SHP77 treated with DMSO at 0.1 percent for 48 hours (cell line): ENCODE measurements at places on chromosomes 7 and 10.

DNA sequence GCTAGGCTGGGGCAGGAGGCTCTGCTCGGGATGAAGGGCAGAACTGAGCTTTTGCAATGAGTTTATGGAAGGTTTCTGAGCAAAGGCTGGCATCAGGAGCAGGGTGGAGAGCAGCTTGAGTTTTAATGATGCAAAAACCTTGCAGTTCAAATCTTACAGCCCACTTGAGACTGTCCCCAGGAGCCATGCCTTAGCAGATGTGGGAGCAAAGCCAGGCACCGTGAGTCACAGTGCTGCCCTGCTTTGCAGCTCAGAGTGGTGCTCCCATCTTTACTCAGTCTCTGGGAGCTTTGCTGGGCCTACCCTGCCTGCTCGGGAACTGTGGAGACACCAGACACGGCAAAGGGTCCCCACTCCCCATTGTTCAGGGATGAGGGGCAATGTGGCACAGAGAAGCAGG is 122.4 kb upstream of the NPS start:
- DNase-seq = no peak

- no peak for DNase-seq
Observed at GRCh38 chr10:34119456-34119855, 695.6 kb downstream of the PARD3 start.

DNA sequence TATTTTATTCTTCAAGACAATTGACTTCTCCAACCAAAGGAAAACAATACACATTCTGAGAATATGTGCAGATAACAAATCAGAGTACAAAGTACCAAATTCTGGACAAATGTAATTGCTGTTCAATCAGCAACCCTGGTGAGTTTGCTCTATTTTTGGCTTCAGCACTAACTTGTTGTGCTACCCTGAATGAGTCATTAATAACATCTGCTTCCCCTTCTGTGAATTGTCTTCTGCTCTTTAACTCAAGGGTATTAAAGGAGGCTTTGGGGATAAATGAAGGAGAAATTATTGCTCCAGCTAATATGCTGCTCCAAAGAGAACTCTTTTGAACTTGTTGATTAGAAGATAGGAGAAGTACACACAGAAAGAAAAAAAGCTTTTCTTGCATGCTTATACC is 459.3 kb downstream of the HTR7 start:
- DNase-seq = no peak

DNA sequence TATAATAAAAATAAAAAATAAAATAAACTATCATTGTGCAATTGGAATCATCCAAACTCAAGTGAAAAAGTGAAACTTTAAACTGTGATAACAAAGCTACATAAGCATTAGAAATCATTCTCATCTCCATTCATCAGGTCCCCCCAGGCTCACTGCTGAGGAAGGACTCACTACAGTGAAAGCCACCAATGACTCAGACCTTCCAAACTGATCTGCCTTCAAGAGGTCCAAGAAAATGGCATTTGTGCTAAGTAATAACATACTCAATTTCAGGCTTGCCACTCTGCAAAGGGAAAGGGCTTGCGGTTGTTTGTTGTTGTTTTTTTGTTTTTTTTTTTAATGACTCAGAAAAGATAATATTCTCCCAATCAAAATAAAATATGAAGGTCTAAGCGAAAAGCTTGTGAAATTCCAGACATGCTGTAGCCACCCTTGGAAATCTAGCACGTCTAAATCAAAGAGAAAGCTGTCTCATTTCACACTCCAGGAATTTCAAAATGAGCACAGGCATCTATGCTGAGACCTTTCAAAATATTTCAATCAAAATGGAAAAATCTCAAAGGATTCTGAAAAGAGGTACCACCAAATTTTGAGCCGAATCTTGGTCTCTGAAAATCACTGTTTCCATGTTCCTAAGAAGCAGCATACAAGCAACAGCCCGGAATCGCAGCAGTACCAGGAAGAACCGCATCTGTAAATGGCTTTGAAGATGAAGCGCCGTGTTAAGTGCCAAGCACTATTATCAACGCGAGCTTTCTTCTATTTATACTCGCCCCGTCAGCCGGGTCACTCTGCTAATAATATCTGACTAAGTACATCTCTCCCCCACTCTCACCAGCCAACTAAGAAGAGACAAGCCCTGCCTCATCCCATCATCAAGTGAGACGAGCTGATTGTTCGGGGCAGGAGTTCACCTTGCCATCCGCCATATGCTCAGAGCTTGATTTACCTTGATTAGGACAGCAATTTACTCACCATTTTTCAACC is 13.5 kb downstream of the SFMBT2 start:
- DNase-seq = no peak

GRCh38 chr7:1768832-1769231 is 98.8 kb downstream of the ELFN1 start:
- no peak for DNase-seq

DNA sequence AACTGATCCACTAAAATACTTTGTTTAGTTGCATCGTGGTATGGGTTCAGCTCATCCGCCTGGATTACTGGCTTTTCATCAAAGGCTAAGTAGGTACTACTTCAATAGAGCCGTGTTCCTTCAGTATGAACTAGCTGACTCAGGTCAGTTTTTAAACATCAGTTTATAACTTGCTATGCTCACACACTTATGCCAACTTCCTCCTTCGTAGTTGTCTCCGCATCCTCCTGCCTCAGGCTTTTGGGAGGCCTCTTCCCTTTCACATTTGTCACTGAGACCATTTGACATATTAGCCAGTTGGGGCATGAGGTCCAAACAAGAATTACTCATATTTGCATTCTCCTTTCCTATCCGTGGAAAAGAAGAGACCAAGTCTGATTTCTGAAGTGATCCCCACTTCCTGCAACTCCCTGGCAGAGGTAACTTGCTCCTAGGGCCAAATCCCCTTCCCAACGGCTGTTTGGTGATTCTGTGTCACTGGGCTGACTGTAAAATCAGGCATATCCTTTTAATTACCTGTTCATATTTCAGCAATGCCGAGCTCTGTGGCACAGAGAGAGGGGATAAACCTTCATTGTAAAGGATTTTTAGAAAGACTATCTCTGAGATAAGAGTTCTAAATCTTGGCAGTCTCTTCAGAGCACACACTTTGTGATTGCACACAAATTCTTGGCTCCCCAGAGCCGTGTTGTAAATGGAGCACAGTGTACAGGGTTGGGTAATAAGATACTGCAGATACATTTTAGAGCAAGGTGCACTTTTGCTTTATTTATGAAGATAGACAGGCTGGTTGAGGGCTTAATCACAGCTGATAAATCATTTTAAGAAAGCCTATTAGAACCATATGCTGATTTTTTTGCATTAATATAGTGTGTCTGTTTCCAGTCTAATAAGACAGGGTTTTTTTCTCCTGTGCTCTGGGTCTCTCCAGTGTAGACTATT is 108.0 kb downstream of the CREB5 start:
- no peak for DNase-seq

GRCh38 chr10:51672039-51672535 is 27.3 kb downstream of the CSTF2T start:
- DNase-seq = no peak

DNA sequence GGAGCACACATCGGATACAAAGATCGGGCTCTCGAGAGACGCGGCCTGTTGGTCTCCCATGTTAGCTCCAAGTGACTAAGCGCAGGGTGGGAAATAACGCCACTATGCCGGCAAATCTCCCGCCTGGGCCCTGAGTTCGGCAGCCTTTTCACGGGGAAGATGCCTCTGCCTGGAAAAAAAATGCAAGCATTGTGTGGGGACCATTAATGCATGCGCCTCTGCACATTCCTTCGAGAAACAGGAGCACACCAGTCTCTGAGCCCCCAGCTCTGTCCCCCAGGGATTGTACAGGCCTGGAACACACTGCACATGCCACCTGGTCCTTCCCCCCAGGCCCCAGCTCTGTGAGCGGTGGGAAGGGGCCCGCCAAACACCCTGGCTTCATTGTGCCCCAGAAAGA is 44.1 kb downstream of the FBXW4 start:
- no peak for DNase-seq

- no peak for DNase-seq
Observed at GRCh38 chr7:39691821-39692220, 68.4 kb downstream of the RALA start.

- no peak for DNase-seq
Observed at GRCh38 chr10:66350622-66351399, 575.0 kb upstream of the LRRTM3 start.

DNA sequence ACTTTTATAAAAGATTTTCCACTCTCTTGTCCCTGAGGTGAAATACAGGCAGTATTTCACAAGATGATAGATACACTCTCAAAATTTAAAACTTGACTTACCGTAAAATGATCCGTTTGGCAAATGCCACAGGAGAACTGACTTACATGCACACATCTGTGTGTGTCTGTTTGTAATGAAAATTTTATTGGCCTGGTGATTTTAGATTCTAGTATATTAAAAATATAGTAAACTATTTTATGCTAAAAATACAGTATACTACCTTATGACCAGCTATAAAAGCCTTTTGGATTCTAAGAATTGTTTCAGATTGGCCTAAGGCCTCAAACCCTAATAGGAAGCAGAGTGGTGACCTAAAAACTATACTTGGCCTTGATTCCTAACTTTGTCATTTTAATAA is 362.7 kb downstream of the IPMK start:
- no peak for DNase-seq

- no peak for DNase-seq
Observed at GRCh38 chr7:1103789-1104515, 16.0 kb downstream of the GPER1 start.

DNA sequence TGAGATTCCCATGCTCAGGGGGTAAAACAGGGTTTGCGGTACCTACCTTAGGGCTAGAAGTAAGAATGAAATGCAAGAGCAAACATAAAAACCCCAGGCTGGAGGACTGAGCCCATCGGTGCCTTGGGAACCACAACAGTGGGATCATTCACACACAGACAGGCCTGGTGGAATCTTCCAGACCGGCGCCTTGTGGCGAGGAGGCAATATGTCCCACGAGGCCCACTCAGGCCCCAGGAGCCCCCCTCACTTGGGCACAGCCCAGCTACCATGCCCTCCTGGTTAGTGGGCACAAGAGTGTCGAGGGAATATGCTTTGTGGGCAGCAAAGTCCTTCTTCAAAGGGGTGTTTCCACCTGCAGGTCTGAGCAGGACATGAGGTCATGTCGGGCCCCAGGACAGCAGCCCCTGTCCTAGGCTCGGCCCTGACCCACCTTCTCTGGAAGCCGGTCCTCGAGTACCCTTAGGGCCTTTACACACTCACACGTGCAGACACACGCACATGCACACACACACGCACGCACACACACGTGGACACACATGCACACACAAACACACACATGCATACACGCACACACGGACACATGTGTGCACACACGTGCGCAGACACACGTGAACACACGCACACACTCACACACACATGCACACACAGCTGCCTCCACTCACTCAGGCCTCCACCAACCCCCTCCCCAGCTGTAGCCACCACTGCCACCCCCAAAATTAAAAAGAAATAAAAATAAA is 51.5 kb upstream of the MYL10 start:
- DNase-seq = no peak

- DNase-seq = no peak
Observed at GRCh38 chr7:30136117-30136731, 1.4 kb downstream of the MTURN start.

GRCh38 chr7:12942609-12943008 is 255.2 kb downstream of the ARL4A start:
- DNase-seq = peak; percentile 87

GRCh38 chr7:27229448-27229847 is 13.2 kb upstream of the EVX1 start:
- no peak for DNase-seq

DNA sequence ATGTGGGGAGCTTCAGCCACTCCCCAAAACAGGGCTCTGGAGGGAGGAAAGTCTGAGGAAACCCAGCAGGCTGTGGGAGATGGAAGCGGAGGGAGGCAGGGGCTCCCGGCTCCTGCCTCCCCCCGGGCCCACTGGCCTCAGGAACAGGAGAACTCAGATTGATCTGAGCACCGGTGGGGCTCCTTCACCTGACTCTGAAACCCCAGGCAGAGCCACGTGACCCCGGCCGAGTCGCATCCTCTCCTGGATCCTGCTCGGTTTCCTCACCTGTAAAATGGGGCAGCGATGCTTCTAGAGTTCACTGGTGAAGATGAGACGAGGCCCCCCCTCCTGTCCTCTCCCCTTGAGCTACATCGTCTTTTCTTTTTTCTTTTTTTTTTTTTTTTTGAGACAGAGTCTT is 33.6 kb downstream of the TCERG1L start:
- DNase-seq = no peak

- DNase-seq = no peak
Observed at GRCh38 chr10:44178281-44178680, 206.6 kb downstream of the CXCL12 start.

- DNase-seq = no peak
Observed at GRCh38 chr10:28951484-28951883, 274.2 kb downstream of the BAMBI start.

DNA sequence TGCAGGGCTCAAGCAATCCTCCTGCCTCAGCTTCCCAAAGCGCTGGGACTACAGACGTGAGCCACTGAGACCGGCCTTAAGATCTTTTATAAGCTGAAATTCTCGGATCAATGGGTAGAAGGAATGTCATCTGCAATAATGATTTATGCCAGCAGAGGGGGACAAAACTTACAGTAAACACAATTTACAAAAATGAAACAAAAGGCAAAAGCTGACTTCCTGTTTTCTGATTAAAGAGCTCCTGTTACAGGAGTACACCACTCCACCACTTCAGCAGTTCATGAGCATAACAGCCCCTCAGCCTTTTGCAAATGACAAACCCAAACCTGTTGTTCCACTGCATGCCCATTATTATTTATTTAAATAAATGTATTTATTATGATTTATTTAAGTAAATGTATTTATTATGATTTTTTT is 88.5 kb upstream of the ATP6V0A4 start:
- DNase-seq = peak; percentile 32

GRCh38 chr10:132377326-132377725 is 19.7 kb upstream of the PWWP2B start:
- no peak for DNase-seq

DNA sequence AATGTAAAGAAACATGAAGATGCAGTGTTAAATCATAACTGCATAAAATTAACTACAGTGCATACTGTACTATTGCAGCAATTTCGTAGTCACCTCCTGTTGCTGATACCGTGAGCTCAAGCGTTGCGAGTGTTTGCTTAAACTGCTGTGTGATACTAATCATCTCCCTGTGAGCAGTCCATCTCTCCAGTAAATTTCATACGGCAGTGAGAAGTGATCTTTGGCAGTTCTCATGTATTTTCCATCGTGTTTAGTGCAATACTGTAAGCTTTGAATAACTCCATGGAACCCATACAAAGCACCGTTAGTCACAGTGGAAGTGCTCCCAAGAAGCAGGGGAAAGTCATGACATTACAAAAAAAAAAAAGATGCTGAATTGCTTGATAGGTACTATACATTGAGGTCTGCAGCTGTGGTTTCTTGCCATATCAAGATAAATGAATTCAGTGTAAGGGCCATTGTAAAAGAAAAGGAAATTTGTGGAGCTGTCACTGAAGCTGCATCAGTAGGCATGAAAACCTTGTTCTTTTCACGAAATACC is 360.4 kb downstream of the EXOC4 start:
- no peak for DNase-seq
